ENCODE measurements at places on chromosomes 3 and 15.

DNA sequence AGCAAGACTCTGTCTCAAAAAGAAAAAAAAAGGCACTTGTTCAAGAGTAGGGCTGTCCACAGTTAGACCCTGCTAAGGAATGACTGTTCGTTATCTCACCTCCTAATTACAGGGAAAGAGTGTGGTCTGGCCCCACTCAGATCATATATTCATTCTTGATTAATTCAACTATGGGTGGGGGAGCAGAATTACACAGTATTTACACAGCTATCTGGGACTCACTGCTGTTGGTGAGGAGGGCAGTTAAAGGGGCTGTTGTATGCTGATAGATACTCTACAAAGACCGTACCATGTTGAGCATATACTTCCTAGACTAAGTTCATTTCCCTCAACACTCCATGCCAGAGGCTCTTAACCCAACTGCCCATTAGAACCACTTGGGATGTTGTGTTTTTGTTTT lies 3.8 kb upstream of the ZNF620 start:
- no peak for DNase-seq

GRCh38 chr15:88656760-88657221 lies 18.0 kb downstream of the ISG20 start:
- no peak for DNase-seq

- DNase-seq = no peak
Measured at GRCh38 chr3:48596157-48596556, 1.0 kb upstream of the COL7A1 start.

DNA sequence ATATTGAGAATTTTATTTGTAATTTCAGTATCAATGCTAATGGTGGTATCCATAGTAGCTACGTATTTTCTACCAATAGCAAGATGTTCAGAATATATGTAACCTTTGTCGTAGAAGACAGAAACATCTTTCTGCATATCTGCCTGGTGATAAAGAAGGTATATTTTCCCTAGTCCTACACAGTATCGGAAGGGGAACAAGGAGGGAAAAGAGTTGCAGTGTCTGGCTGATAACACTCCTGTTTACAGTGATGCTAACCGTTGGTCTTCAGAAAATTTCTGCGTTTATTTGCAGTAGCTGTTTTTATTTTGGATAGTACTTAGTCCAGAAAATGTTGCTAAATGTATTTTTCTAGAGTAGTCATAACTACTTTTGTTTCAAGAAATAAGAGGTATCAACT lies 25.2 kb downstream of the TSC22D2 start:
- no peak for DNase-seq

- DNase-seq = peak; percentile 38
Measured at GRCh38 chr3:123385981-123386380, 62.9 kb downstream of the ADCY5 start.

DNA sequence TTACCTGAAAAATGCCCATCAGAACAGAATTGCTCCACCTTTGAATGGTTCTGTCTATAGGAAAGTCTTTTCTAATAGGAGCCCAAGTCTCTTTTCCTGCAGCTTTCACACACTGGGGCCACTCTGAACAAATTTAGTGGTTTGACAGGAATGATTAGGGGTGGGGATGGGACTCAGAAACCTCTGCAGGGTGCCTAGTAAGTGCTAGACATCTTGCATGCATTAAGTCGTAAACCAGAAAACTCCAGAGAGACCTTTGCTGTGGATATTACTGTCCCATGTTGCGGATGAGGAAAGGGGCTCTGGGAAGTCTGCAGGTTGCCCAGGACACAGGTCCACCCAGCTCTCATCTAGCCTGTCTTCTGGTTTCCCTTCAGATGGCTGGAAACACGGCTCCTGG lies 189.7 kb downstream of the OPA1 start:
- DNase-seq = no peak

DNA sequence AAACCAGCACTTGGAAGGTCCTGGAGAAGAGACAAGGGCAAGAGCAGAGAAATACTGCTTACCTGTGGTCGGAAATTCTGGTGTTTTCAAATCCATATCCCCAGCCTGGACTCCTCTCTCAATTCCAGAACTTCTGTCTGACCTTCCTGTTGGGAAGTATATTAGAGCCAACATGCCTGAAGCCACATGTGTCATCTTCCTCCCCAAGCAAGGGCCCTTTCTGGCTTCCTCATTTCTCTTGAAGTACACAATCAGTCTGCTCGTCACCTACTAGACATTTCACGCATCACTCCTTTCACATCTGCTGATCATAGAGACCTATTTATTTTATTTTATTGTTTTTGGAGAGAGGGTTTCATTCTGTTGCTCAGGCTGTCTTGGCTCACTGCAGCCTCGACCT lies 8.4 kb downstream of the PARP14 start:
- no peak for DNase-seq

GRCh38 chr3:86969500-86970189 lies 21.3 kb downstream of the VGLL3 start:
- no peak for DNase-seq

- DNase-seq = no peak
Measured at GRCh38 chr15:51053571-51053970, 41.1 kb downstream of the TNFAIP8L3 start.

GRCh38 chr3:60771766-60772165 lies 479.5 kb downstream of the FHIT start:
- no peak for DNase-seq

DNA sequence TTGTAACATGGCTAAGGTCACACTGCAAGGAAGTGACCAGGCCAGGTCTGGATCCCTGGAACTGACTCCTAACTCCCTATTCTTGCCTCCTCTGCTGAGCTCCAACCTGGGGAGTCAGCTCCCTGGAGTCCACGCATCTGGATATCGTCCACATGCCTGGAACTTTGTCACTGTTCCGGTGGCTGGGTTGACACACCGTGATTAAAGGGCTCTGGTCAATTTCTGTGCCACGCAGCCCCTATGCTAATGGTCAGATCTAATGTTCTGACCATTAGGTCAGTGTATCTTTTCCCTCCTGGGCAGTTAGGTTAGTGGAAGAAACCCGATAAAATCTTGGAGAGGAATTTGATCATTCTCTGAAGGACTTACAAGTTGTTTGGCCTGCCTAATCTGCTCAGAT lies 1.6 kb upstream of the TPM1 start:
- DNase-seq = no peak

DNA sequence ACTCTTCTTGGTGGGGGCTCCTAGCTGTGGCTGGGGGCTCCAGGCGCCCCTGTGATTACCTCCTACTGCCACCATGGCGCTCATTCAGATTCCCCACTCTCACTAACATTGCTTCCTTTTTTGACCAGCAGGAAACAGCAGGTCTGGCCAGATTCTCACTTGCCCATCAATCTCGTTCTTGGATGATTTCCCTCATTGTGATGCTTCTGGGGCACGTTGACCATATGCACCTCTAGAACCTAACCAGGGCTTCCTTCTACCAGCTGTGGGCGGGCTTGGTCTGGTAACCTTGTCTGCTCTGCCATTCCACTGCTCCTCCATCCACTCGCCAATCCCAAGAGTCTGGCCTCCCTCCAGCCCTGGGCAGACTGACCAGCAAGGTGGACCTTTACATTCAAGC lies 35.9 kb upstream of the PTPN23 start:
- no peak for DNase-seq

GRCh38 chr3:129343643-129344360 lies 65.1 kb downstream of the HMCES start:
- peak; percentile 82 for DNase-seq

- DNase-seq = no peak
Measured at GRCh38 chr3:21405671-21406667, 345.0 kb downstream of the ZNF385D start.

DNA sequence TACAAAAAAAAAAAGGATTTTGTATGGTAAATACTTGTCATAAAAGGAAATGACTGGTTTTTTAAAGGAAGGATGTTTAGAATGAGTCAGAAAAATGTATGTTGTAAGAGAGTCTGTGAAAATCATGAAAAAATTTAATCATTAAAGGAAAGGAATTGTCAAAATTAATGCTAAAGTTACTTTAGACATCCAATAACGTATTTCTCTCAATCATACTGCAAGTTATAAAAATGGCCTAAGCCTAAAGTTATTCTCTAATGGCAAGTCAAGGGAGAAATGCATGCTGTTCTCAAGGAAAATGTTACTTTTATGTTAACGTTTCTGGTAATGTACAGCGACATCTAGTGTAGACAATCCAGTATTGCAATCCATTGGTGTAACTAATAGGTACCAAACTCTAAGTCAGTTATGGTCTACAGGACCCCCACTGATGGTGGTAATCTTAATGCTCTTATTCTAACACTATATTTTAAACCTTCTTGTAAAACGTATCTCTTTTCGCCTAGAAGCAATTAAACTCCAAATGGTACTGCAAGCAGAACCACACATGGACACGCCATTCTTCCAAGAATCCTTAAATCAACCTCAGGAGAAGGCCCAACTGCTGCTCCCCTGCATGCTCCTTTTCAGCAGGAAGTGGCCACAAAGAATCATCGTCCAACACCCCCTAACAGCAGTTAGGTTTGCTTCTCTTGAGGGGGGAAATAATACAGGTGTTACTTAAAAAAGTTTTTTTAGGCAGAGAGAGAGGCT lies 35.2 kb downstream of the NCEH1 start:
- DNase-seq = peak; percentile 21

DNA sequence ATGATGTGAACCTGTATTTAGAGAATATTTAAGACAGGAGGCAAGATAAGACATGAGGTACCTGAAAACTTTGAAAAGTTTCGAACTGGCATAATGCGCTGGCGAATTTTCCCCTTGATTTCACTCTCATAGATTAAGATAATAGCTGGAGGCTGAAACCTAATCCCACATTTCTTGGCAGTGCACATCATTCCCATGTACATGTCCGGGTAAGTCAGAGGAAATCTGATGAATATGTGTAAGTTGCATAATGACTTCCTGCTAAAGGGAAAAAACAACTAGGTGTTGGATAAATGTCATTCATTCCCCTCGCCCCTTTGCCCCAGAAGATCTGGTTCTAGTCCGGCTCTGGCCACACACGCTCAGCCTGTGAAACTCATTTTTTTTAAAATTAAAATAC lies 3.6 kb downstream of the CEP19 start:
- no peak for DNase-seq

DNA sequence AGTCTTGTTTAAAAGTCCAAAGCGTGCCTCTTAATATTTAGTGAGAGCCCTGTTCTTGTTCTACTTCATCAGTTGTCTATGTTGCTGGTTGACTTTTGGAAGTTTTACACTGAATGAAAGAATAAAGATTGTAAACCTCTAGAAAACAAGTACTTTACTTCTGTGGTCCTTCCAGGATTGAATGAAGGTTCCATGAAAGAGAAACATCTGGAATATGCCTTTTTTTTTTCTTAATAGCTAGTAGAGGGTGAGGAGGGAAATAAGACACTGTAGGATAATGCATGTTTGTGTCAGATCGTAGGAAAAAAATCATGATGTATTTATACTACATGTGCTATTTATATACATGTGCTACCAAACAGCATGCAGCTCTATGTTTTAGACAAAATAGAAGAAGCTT lies 203.0 kb downstream of the GHSR start:
- no peak for DNase-seq

DNA sequence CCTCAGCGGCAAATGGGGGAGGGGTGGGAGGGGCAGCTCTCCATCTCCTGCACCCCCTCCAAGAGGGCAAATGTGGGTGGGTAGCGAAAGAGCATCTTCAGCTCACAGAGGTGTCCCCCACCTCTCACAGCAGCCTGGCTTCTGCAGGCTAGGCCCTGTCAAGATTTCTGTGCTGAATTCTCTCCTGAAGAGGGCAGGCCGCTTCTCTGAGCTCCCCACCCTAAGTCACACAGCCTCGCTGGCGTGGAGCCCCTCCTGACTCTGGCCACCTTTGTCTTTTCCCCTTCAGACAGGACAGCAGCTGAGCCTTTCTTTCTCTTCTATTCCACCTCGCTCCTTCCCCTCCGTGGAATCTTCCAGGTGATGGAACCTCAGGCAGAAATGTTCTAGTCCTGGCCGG lies 26.3 kb upstream of the ADAMTS7 start:
- no peak for DNase-seq

DNA sequence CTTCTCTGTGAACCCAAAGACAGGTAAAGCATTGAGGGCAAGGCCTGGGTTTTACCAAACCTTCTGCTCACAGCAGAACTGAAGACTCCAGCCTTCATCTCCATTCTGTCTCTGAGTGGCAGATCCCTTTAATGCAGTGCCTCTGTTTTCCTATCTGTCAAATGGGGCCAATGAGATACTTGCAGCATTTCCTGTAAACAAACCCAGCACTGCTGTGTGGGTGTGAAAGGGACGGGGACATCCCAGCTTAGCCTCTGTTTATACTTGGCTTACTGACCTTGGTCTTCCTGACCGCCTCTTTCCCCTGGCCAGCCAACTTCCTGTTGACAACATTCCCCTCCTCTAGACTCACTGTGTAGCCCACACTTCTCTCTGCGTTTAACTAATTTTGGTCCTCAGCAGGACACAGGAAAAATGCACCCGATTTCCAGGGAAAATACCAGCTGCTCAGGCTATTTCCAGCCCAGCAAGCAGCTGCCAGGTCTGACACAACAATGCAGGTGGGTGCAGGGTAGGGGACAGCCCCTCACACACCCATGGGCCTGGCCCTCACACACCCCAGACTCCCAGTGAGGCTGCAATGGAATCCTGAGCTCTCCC lies 105.9 kb upstream of the HERC1 start:
- peak; percentile 65 for DNase-seq

DNA sequence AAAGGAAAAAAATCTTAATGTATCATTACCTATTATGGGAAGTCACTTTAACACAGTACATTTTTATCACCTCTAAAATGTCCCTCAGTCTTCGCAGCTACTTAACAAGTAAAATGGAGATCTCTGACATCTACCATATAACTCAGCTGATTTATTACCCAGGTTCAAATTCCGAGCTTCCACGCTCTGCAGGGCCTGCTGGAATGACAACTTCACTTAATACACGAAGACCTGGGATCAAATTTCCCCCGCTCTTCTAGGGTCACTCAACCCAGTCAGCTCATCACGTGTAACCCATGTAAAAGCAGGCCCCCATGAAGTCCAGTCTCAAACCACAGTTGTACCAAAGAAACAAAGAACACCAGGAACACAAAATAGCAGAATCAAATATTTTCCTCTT lies 44.2 kb upstream of the ACP3 start:
- no peak for DNase-seq

DNA sequence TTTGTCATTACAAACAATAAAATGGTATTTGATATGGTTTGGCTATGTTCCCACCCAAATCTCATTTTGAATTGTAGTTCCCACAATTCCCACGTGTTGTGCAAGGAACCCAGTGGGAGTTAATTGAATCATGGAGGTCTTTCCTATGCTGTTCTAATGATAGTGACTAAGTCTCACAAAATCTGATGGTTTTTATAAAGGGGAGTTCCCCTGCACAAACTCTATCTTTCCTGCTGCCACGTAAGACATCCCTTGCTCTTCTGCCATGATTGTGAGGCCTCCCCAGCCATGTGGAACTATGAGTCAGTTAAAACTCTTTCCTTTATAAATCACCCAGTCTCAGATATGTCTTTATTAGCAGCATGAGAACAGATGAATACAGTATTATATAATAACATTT lies 15.4 kb upstream of the AADAC start:
- no peak for DNase-seq

- no peak for DNase-seq
Measured at GRCh38 chr3:61141227-61141626, 110.0 kb downstream of the FHIT start.

- peak; percentile 69 for DNase-seq
Measured at GRCh38 chr3:71753701-71754609, at the start of gene GPR27. TSS of gene GPR27 (plus strand) at chr3:71753855. CDS start at chr3:71754050, 195 bp downstream.

Measured in AG20443 (cell line).